ENCODE measurements at places on chromosomes 4 and X.

DNA sequence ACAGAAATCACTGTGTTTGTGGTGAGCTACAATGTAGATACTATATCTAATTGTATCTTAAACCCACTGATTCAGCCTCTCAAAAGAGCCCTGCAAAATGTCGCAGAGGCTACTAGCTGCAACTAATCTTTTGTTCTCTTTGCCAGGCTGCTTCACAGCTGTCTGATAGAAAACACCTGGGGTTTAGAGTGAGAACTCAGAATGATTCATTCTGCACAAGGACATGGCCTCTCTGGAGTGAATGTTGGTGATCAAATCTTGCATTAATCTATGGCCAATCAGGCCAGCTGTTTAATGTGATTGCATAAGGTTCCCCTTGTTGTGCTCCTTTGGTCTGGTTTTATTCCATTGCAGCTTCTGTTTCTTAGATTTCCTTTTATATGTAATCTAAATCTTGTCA lies 100.3 kb downstream of the EMCN start:
- no peak for DNase-seq

DNA sequence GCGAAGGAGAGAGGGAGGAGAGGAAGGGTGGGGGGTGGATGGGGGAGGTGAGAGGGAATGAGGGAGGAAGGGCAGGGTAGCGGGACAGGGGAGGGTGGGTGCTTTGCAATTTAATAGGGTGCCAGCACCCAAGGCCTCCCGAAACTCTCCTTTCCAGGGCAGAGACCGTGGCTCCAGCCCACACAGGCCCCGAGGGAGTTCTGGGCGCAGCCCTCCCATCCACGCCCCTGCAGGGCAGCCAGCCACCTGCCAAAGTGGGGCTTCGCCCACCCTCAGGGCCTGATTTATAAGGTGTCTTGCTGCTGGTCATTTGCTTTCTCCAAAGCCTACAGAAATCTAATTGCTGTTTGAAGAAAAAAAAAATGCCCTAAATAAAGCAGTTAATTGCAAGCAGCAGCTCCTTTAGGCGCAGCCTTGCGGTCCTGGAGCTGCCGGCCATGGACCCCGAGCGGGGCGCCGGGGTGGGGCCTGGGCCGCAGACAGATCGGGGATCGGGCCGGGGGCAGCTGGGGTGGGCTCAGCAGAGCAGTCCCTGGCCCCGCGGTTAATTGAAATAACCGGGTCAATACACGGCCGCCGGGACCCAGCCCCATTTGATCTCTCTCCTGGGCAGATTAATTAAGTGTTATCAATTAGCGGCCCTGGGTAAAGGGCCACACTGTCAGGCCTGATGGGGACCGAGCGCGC lies 106.0 kb upstream of the NKX1-1 start:
- peak; percentile 71 for DNase-seq

- no peak for DNase-seq
Observed at GRCh38 chrX:150119323-150119722, 181.0 kb upstream of the EOLA2 start.

DNA sequence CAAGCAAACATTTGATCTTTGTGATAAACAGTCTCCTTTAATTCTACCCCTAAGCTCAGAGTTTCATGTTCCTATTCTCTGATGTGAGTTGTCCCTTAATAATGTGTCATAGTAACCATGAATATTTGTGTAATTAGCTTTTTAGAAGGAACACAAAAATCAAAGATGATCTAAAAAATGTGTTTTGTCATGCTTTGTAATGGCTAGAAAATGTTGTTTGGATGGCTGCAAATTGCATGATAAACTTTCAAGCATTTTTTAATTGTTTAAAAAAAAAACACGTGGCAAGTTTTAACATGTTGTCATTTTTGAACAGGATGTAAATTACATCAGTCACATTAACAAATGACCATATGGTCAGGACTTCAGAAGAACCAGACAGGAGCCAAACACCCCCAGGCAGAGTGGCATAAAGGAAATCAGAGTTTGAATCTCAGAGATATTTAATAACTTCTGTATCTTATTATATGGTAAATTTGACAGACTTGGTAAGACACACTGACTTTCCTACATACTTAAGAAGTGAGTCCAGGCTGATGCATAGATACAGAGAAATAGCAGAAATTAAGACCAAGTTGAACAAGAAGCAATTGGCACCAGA lies 223.9 kb upstream of the VEGFC start:
- DNase-seq = no peak

DNA sequence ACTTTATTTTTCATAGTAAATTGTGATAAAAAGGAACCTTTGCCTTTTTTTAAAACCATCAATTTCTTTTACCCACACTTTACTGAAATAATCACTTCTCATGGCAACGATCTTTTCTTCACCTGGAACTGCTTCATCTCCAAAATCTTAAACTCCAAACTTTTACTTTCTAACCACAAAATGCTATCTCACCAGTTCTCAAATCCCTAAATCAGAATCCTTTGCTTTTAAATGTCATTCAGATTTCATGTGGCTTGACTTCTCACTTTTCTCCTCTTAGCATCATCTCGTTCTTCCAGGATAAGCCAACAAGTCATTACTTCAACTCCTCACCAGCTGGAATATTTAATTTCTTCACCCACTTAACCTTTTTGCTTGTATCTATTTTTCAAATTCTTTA lies 284.3 kb upstream of the RASGEF1B start:
- DNase-seq = no peak

DNA sequence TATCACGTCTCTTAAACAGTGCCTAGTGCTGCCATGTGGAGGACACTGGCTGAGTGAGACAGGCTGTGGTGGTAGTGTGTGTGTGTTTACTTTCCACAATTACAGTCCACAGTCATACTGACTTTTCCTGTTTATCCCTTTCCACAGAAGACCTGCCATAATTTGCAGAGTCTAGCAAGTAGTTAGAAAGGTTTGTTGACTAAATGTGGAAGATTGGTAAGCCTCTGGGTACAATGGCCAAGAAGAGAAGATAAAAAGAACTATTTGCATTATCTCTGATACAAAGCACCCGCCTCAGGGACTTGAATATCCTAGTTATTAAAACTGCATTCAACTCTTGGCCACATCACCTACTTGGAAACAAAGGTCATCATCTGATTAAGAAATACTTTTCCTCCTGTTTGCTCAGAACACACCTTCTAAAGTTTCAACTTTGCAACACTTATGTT lies 89.1 kb downstream of the FAM13A start:
- DNase-seq = no peak

- DNase-seq = no peak
Observed at GRCh38 chr4:110119337-110119736, 79.1 kb downstream of the ELOVL6 start.
